ENCODE measurements at places on chromosomes 3 and 15.
A peak's percentile ranks its signal among the peaks of the same experiment; 100 is the strongest.

- no peak for DNase-seq
Measured at GRCh38 chr3:32379831-32380500, 11.7 kb upstream of the CMTM7 start.

DNA sequence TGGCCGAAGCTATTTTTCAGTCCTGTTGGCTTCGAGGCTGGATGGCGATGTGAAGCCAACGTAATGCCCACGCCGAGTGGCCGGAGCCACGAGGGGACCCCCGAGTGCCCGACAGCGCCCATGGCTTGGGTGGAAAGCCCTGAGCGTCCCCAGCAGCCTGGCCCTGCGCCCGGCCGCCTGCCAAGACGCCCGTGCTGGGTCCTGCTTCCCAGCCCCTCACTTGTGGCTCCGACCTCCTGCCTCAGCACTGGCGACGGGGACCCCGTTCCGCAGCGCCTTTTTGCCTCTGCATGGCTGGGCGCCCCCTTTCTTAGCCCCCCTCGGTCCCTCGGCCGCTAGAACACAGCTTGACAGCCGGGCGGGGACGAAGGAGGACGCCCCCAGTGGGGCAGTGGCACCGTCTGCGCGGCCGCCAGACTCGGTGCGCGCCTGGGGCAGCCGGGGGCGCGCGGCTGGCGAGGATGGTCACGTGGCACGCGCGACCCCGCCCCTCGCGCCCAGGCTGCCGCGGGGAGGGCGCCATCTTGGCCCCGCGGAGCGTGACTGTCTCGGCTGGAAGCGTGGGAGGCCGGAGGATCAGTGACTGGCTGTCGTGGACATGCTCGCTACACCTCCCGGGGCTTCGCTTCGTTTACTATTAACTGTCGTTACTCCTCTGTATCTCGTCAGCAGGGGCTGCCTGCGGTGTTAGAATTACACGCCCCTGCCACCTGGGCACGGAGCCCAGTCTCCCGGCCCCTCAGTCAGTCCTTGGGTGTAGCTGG, 626 bp upstream of the GPR176 start:
- peak; percentile 64 for DNase-seq

DNA sequence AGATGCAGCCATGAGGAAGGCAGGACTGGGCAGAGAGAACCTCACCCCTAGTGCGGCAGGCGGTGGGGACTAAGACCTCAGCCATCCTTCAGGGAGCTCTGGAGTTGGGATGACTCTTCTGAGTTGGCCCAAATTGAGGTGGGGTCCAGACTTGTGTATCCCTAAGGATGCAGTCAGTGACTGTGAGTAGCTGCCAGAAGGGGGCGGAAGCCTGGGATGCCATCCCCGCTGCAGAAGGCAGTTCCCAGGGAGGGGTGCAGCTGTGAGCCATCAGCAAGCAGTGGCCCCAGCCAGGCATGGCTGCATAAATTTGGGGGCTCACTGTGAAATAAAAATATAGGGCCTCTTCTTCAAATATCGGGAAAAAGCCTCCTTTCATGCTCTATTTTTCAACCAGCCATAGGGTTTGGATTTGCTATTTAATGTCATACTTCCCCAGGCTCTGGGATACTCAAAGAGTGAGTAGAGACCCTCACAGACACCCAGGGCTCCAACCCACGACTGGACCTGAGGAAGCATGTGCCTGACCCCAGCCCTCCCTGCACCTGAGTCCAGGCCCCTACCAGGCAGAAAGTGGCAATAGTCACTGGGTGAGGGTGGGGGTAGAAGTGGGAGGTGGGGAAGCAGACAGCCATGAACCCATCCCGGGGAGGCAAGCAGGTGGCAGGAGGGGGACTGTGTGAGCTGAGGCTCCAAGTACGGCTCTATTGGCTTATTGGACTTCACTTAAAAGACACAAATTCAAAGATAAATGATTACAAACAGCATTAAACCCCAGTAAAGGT, 30.5 kb downstream of the GRK7 start:
- DNase-seq = no peak

- DNase-seq = no peak
Measured at GRCh38 chr3:142542054-142542453, 36.5 kb downstream of the ATR start.

DNA sequence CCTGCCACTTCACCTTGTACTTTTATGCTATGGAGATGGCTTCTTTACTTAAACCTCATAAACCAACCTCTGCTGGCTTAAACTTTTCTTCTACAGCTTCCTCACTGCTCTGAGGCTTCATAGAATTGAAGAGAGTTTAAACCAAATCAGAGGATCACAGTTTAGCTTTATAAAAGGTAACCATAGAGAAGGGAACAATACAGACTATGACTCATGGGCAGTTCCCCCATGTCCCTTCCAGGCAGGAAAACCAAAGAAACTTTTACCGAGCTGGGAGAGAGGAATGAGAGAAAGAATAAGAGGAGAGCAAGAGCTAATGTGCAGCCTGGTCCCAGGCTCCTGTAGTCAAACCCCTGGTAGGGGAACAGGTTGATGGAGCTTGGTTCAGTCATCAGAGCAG, 53.9 kb upstream of the NEDD4 start:
- DNase-seq = no peak

DNA sequence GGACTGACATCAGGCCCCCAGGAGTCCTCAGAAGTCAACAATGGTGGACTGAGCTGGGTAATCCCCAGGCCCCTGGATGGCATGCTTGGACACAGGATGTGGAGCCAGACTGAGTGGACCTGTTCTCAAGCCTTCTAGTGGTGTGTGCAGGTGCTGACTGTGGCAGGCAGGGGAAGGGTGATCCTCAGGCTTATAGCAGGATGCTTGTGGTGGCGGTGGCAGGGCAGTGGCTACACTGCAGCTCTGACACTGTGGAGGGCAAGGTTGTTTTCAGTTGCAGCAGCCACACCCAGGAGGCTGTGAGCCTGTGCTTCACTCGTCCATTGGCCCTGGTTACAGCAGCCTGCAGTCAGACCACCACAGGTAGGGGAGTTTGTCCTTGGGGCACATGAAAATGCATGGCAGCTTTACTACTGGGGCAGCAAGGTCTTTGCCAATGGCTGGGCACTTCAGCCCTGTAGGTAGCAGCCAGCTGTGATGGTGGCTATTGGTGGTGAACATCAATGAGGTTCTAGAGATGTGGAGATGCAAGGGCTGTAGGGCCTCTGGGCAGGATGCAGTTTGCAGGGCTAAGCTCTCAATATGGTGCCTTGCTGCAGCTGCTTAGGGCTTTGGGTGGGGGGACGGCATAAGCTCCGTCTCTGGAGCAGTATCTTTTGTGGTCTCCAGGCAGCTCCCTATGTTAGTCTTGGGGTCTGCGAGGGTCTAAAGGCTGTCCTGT, 17.5 kb upstream of the MYO5A start:
- no peak for DNase-seq

DNA sequence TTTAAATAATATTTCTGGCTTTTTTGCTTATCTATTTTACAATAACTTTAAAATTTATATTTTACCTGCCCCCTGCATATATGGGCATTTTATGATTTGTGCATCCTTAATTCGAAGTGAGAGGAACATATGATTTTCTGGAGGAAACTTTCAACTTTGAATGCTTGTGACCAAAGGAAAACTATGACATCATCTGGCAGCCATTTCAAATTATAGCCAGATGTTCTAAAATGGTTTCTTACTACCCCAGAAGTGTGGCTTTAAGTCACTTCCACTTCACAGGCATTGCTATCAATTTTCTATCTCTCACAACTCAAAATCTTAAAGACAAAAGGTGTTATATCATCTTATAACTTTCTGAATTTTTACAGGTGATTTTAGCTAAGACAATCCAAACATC, 508.8 kb downstream of the RBMS3 start:
- DNase-seq = no peak

- DNase-seq = no peak
Measured at GRCh38 chr3:115099986-115100571, 47.0 kb downstream of the ZBTB20 start.

DNA sequence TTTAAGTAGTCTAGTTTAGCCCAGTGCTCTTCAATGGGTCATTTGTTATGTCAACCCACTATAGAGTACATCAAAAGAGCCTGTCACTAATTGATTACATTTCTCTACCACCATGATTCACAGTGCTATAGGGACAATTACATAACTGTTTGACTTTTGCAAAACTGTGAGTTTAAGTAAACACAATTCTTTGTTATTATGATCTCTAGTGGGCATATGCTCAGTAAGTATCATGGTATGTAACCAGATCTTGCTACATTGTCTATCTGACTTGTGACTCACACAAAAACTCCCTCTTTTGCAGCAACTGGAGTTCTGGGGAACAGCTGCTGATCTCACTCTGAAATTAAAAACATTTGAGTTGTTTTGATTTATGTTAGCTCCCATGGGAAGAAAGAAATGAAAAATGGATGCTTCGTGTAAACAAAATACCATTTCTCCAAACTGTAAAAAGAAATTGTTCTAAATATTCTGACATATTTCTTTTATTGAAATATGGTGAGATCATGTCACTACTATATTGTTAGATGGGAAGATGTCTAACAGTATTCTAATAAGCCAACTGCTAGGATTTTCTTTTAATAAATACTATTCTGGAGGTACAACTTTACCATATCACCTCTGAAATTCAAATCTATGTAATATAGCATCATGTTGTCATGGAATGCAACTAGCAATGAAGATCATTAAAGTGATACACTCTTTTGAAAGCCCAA, 470.4 kb downstream of the ROBO1 start:
- no peak for DNase-seq

- no peak for DNase-seq
Measured at GRCh38 chr15:93943586-93943985, 287.8 kb upstream of the MCTP2 start.

DNA sequence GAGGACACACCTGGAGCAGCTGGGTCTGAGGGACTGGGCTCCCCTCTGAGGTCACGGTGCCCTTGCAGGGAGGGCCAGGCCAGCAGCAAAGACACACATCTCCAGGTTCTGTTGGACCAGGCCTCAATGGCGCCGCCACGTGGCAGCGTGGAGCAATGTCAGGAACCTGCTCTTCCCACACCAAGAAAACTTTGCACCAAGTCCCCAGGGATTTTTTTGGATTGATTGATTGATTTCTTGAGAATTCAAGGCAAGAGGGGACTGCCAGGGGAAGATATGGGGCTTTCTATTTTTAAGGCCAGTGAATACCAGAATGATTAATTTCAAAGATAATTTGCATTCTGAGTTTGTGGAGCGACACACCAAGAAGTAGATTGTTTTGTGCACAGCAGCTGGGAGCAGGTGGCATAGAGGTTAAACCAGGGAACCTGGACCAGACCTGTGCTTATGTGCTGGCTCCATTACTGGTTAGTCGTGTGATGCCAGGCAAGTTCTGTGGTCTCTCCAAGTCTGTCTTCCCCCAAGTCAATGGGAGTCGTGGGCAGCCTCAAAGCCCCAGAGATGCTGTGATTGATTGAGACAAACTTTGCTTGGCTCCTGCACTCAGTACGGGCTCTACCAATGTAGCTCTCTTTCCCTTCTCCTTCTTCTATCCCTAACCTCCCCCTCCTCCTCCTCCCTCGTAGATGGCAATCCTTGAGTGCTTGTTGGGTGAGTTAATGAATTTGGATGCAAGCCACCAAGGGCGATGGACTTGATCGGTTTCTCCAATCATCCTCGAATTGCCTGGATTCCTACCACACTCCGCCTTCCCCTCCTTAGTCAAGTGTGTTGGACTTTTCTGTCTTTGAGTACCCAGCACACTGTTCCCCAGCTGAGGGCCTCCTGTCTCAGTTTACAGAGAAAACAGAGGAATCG, 96.2 kb upstream of the TRPM1 start:
- DNase-seq = no peak

DNA sequence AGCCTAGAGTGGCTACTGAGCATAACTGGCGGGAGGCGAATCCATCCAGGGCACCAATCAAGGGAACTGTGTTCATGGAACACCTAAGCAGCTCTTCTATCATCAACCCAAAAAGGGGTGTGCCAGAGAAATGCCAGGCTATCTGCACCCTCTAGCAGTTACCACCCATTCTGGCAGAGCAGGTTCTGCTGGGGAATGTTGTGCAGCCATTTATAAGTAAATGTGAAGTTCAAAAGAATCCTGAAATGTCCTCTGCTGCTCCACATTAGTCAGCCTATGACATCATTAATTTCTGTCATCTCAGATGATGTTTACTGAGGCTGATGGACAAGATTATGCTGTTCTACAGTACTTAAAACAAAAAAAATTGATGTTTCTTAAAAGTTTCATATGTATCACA, 7.7 kb downstream of the SKIC8 start:
- DNase-seq = no peak

DNA sequence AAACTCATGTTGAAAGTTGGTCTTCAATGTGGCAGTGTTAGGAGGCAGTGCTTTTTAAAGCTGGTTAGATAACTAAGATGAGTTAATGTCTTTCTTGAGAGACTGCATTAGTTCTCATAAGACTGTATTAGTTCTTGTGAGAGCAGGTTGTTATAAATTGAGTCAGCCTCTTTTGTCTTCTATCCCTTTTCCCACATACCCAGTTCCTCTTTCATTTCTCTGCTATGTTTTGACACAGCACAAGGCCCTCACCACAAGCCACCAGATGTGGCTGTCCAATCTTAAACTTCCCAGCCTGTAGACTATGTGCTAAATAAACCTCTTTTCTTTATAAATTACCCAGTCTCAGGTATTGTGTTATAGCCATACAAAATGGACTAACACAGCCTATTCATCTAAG, 94.6 kb upstream of the SNTN start:
- DNase-seq = no peak

DNA sequence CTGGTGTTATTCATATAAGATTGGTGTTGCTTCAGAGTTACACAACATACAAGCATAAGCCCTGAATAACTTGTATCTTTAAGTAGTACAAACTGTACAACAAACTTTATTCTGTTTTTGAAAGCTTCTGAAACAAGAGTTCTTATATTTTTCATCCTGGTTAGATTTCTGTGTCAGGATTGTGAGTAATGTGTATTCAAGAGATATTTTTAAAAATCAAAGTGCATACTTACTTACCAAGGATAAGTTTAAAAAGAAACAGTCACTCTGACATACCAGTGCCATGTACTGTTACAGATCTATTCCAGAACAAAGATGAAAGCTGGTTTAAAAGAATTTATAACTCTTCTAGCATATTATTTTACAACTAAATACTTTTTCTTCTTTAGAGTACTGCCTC, 755.1 kb downstream of the ZPLD1 start:
- DNase-seq = no peak

GRCh38 chr3:170423001-170423615, 4.4 kb downstream of the CLDN11 start:
- DNase-seq = no peak

- DNase-seq = no peak
Measured at GRCh38 chr3:188700501-188700900, 471.3 kb upstream of the TPRG1 start.

DNA sequence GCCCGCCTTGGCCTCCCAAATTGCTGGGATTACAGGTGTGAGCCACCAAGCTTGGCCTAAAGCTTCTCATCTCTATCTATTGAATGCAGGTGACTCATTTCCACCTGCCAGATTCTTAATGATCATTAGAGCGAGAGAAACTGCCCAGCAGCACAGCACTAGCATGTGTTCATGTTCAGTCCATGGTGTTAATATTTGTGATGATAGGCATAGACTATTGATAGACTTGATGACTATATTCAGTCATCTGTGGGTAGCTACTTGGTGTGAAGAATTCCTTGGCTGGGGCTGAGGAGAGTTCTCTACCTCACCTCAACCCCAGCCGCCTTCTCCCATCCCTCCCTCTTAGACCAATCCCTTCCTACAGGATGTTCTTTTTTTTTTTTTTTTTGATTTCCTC, 60.0 kb downstream of the ST6GAL1 start:
- DNase-seq = no peak

GRCh38 chr15:42191610-42192346, 16.3 kb downstream of the VPS39 start:
- no peak for DNase-seq

- no peak for DNase-seq
Measured at GRCh38 chr15:65845826-65846519, 23.3 kb upstream of the RAB11A start.

- DNase-seq = no peak
Measured at GRCh38 chr15:61653110-61653509, 407.1 kb downstream of the VPS13C start.

All from mesothelial cell of epicardium (in vitro differentiated cells).